Activated CD4-positive, alpha-beta T cell treated with anti-CD3 and anti-CD28 coated beads, Interleukin-2, amount 10 ng/mL, durations not matched to agents 7 days and 5 days (primary cell): ENCODE measurements at places on chromosomes 7 and 10.

GRCh38 chr10:3167611-3168330 lies 4.8 kb downstream of the PITRM1 start:
- DNase-seq = no peak

DNA sequence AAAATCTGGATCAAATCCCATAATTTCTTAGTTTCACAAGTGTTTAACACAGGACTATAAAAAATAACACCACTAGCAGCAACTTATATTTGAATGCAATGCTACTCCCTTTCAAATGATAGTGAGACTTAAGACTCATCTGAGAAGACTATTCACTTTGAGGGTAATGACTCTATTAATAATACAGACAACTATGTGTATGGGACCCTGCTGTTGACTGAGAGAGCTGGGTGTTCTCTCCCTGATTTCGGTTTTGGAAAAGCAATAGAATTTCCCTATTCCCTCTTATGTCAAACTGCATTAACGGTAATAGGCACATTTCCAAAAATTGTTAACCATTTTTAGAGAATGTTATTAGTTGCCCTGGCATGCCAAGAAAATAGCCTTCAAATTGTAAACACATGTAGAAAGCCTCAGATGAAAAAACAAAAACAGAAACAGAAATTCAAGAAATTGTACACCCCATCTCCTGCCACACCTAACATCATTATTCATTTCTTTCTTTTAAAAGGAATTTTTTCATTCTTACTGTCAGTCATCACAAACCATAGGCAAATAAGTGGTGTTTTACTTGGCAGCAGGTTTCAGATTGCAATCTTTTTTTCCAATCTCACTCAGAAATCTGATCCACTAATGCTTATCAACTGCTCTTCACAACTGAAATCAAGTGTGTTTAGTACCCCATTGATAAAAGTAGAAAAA lies 153.7 kb downstream of the TFPI2 start:
- DNase-seq = no peak

- no peak for DNase-seq
These were observed 5.4 kb downstream of the PPIA start for GRCh38 chr7:44801890-44802289.

DNA sequence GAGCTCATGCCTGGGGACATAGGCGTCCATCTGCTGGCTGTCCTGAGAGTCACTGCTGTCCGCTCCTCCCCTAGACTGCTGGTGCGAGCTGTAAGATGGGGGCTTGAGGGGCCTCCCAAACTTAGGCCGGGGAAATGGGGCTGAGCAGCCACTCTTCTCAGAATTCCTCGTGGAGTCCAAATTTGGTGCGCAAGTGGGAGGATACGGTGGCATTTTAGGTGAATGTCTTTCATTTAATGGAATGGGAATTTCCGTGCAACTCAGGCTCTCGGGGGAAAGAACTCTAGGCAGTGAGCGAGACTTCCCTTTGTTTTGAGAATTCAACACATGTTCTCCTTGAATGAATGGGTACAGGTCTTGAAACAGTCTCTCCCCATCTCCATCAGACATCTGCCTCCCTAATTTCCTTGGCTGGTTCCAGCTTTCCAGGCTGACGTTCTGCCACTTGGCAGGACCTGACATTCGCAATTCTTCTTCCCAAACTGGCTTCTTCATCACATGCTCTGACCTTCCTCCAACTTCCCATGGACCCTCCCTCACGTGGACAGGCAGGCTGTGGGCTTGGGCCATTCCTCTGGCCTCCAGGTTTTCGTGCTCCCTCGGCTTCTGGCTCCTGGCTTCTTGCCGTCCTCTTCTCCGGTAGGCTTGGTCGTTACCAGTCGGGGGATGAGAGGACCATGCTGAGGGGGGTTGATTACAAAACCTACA lies 30.1 kb downstream of the JCAD start:
- no peak for DNase-seq

- DNase-seq = no peak
These were observed 123.6 kb downstream of the OAT start for GRCh38 chr10:124294811-124295770.

GRCh38 chr10:35789996-35790395 lies 147.9 kb upstream of the FZD8 start:
- DNase-seq = no peak

- DNase-seq = no peak
These were observed 146.0 kb upstream of the GNAI1 start for GRCh38 chr7:79988653-79989052.

DNA sequence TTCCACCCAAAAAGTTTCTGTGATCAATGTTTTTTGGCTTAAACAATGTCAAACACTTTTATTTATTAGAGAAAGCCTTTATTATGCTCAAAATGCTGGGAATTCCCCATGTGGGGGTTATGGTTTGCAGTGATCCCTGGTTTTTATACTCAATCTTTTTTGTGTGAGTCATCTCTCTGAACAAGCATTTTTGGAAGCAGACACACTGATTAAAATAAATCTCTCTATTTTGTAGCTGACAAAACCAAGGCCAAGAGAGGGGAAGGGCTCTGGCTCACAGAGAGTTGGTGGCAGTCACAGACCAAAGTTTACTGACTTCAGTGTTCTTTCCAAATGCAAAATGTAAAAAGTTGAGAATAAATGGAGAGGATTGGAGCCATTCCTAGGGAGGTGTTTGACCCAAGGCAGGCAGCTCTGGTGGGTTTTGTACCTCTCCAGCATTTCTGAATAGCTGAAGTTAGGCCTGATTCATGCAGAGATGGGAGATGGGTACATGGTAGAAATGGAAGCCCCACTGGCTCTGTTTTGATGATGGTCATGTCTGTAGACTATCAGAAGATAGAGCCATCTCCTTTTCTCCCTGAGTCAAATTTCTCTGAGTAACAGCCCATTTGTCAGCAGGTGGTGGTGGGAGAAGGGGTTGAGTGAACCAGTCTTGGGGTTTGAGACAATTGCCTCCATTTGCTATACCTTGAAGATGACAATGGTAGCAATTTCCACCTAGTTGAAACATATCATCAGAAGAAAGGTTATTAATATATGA lies 45.4 kb upstream of the NAMPT start:
- DNase-seq = no peak

GRCh38 chr7:108724251-108725100 lies 154.8 kb downstream of the DNAJB9 start:
- no peak for DNase-seq

GRCh38 chr7:122454776-122455507 lies 150.4 kb upstream of the FEZF1 start:
- no peak for DNase-seq

GRCh38 chr10:25453619-25454018 lies 278.8 kb downstream of the GPR158 start:
- DNase-seq = no peak

- peak; percentile 13 for DNase-seq
These were observed 32.1 kb upstream of the SLC26A4 start for GRCh38 chr7:107628461-107629064.

GRCh38 chr7:2008936-2009540 lies 223.7 kb downstream of the MAD1L1 start:
- no peak for DNase-seq

DNA sequence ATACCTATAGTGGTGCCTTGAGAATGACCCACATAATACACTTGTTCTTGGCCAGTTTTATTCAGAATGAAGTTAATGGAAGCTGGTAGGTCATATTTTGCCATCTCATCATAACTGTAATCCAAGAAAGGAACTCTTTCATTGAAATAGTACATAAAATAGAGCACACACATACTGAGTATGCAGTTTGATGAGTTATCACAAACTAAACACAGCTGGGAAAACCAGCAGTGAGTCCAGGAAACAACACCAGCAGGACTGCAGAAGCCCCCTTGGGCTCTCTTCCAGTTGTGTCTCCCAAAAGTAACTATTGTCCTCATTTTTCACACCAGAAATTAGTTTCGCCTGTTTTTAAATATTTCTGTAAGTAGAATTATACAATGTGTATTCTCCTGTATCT lies 19.8 kb upstream of the CH25H start:
- DNase-seq = no peak

DNA sequence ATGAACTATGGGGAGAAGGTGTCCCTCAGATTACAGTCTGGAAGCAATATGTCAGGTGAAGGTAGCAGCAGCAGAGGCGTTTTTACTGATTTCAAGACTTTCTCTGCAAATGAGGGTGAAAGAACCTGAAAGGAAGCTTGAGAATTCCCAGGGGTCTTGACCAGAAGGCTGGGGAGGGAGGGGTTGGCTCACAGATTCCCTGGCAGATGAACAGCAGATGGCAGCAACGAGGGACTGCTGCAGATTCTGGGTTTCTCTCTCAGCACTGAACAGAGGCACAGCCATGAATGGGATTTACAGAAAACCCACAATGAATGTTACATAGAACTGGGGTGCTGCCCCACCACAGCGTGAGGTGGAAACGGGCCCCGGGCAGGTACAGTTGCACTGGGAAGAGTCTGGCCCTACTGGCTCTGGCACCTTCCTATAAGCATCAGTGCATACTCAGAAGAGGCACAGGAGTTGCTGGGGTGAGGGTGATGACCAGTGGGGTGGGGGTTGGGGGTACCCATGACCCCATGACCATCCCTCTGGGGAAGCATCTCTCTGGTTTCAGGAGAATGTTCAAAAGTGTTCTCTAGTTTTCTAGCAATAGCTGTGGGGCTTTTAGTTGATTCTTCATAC lies 317.8 kb downstream of the SH2D4B start:
- no peak for DNase-seq

- DNase-seq = no peak
These were observed 132.3 kb downstream of the HGF start for GRCh38 chr7:81637534-81637933.

GRCh38 chr7:95066737-95067530 lies 159.5 kb downstream of the PPP1R9A start:
- DNase-seq = no peak

GRCh38 chr7:73827567-73828106 lies 3.2 kb upstream of the CLDN4 start:
- DNase-seq = no peak

GRCh38 chr10:70057306-70057705 lies 4.7 kb downstream of the MACROH2A2 start:
- no peak for DNase-seq

DNA sequence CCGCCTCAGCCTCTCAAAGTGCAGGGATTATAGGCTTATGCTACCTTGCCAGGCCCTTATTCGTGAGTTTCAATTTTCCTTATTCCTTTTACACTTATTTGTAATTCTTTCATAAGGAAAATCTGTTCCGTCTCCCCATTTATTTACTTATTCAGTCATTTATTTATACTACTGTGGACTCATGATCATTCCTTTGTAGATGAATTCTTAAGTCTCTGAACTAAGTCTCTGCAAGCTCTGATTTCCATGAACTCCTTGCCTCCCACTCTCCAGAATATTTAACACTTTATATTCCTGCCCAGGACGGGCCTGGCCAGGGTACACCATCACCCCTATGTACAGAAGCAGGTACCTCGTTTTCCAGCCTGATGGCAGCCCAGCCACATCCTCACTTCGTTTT lies 39.4 kb downstream of the PFKFB3 start:
- no peak for DNase-seq

DNA sequence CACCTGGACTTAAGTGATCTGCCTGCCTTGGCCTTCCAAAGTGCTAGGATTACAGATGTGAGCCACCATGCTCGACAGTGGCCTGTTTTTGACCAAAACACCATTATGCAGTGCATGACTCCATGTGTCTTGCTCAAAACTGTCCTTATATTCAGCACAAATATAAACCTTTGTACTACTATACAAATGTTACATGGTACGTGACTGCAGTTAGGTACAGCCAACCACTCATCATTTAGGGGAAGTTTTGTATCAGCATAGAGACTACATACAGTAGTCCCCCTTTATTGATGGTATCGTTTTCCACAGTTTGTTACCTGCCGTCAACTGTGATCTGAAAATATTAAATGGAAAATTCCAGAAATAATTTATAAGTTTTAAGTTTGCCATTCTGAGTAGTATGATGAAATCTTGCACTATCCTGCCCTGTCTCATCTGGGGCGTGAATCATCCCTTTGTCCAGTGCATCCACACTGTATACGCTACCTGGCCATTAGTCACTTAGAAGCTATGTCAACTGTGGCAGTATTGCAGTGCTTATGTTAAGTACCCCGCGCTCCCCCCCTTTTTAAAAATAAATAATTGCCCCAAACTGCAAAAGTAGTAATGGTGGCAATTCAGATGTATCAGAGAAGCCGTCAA lies 23.3 kb upstream of the ZNF282 start:
- DNase-seq = no peak

DNA sequence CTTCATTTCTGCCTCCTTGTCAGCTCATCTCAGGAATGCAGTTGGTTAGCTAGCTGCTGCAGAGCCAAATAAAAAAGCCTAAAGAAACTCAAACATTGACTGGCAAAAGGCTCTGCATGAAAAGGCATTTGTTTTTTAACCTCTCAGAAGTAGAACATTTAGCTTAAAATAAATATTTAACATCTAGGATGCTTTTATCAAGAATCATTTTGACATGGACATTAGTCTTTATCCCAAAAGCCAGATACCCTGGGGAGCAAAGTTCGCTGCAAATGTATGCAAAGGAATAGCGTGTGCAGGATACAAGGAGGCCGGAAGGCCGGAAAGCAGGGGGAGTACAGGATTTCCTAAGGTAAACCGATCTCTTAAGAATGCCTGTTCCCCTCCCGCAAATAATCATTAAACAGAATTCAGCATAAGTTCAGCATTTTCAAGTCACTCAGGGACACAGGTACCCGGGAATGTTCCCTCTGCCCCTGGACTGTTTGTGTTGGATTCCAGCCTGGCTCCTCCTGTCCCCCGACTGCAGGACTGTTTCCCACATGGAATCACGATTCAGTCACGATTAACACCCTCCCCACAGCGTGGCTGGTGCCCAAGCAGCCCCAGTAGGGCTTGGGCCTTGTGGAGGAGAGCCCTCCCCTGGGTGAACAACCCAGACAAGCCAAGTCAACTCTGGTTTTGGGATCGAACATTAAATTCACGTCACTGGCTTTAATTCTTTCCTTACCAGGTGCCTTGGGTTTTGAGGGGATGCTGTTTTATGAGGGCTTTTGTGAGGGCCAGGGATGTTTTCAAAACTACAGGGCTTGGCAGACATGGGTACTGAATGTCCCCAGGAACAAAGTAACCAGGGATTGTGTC lies 97.8 kb downstream of the HIPK2 start:
- DNase-seq = no peak

GRCh38 chr7:1449501-1449900 lies 9.8 kb downstream of the MICALL2 start:
- DNase-seq = no peak

DNA sequence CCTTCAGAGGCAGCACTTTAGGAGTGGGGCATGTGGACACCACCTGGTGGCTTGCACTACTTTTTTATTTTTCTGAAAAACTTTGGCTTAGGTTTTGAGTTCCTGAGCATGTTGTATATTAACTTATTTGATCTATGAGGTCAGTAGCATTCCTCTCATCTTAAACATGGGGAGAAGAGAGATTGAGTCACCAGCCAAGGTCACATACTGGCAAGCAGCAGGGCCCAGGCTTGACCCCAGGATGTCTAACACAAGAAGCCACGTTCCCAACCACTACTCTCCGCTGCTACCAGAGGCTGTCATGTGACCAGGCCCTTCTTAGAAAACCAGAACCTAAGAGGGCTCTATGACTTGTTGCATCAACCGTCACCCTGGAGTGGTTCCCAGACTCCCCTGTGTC lies 210.3 kb upstream of the GPR26 start:
- DNase-seq = no peak

- no peak for DNase-seq
These were observed 141.9 kb downstream of the RPS24 start for GRCh38 chr10:78175444-78176015.
